ENCODE measurements at places on chromosomes 6 and 20. TPM values are rescaled to one million over a fixed set of nuclear protein-coding genes. Genes with fewer than 3 reads are reported as not detected.

SLC35D3 gene
- not detected for total RNA-seq

SEL1L2 gene
- not detected for total RNA-seq

DNA sequence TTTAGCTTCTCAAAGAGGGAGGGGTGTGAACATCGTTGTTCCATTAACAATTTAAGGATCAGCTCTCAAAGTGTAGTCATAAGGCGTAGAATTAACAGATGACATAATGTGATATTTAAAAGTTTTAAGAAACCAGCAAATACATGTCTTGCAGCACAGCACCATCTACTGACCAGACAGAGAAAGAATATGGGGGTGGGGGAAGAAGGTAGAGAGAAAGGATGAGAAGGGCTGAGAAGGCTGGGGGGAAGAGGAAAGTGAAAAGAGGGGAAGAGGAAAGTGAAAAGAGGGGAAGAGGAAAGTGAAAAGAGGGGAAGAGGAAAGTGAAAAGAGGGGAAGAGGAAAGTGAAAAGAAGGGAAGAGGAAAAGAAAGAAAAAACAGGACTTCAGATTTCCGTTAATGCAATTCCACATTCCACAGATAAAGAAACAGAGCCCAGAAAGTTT, 80.9 kb downstream of the HAO1 start:
- no peak for DNase-seq

DNA sequence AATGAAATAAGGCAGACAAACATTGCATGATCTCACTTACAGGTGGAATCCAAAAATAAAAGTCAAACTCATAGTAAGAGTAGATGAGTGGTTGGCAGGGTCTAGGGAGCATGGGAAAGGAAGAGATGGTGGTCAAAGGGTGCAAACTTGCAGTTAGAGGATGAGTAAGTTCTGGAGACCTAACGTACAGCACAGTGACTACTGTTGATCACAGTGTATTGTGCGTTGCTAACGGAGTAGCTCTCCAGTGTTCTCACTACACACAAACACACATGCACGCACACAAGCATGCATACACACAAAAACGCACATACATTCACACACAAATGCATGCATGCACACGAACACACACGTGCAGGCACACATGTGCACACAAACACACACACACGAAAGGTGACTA, 54.9 kb downstream of the LY86 start:
- no peak for DNase-seq

GRCh38 chr6:134020543-134020942, 31.9 kb downstream of the SLC2A12 start:
- DNase-seq = no peak

TCF19 gene
- 6.1 TPM for total RNA-seq

- no peak for DNase-seq
Observed at GRCh38 chr6:166610069-166610468, 17.0 kb downstream of the RPS6KA2 start.

OLIG3 gene
- not detected for total RNA-seq

PDRG1 gene
- total RNA-seq = 7.5 TPM

- DNase-seq = no peak
Observed at GRCh38 chr6:158377860-158378259, 65.6 kb downstream of the TULP4 start.

FLRT3 gene
- not detected for total RNA-seq

LAMP5 gene
- total RNA-seq = not detected

SOX18 gene
- 0.35 TPM for total RNA-seq

DNA sequence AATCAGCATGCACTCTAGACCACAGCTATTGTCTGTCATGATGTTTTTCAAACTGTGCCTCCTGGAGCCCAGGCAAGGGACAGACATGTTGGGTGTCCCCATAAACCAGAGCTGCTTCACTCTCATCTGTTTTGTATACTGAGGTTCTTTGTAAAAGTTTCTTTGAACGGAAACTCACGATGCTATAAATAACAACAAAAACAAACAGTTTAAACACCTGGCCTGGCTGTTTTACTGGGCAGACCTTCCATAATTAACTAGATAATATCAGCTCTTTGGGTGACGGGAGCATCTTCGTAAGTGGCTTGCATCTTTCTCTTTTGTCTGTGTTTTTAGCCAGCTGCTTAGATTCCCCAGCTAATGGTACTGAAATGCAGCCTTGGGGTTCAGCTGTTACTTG, 190.3 kb downstream of the ZDHHC14 start:
- no peak for DNase-seq

- DNase-seq = no peak
Observed at GRCh38 chr6:153086225-153086990, 44.7 kb downstream of the RGS17 start.

HUS1B gene
- 3.8 TPM for total RNA-seq

DNA sequence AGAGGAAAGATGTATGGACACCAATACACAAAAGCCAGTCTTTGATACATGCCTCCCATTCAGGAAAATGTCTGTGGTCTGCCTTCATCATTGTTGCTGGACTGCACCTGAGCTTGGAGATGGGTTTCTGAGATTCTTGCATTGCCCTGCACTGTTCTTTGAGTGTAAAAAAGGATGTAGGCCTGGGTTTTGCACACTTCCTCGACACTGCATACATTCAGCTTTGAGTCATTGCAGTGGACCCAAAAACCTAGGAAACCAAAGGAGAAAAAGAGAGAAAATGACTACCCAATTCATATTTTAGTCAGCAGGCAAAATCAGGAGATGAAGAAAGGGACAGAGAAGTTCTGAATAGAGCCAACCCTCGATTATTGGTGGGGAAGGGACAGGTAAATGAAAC, 9.0 kb downstream of the TOMM6 start:
- DNase-seq = no peak

GRCh38 chr20:45892828-45893500, 1.8 kb downstream of the CTSA start:
- DNase-seq = no peak

DNA sequence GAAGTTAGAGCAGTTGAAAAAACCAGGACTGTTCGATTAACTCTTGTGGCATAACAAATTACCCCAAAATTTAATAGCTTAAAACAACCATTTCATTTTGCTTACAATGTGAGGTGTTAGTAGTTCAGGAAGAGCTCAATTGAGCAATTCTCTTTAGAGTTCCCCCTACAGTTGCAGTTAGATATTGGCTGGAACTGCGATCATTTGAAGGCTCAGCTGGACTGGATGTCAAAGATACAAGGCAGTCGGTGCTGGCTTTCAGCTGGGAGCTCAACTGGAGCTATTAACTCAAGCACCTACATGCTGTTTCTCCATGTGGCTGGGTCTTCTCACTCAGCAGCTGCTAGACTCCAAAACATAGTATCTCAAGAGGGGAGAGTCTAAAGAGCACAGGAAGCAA, 96.0 kb upstream of the LOC128125822 start:
- no peak for DNase-seq

GRCh38 chr20:34791289-34792020, 34.0 kb downstream of the NCOA6 start:
- no peak for DNase-seq

DNA sequence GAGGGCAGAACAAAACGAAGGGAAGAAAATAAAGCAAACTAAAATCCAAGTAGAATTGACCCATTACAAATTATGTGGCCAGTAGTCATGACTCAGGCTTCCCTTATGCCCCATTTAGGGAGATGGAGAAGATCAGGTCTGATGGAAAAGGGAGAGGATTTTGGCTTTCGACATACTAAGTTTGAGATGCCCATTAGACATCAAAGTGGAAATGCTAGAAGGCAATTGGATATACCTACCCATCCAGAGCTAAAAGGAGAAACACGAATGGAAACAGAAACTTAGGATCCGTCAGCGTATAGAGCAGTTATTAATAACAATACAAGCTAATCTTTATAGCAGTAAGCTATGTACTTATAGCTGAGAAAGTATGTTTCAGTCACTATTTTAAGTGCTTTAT, 4.8 kb downstream of the TRPC4AP start:
- no peak for DNase-seq

- DNase-seq = no peak
Observed at GRCh38 chr6:162653808-162654207, 73.8 kb downstream of the PRKN start.

SMLR1 gene
- total RNA-seq = not detected

DNA sequence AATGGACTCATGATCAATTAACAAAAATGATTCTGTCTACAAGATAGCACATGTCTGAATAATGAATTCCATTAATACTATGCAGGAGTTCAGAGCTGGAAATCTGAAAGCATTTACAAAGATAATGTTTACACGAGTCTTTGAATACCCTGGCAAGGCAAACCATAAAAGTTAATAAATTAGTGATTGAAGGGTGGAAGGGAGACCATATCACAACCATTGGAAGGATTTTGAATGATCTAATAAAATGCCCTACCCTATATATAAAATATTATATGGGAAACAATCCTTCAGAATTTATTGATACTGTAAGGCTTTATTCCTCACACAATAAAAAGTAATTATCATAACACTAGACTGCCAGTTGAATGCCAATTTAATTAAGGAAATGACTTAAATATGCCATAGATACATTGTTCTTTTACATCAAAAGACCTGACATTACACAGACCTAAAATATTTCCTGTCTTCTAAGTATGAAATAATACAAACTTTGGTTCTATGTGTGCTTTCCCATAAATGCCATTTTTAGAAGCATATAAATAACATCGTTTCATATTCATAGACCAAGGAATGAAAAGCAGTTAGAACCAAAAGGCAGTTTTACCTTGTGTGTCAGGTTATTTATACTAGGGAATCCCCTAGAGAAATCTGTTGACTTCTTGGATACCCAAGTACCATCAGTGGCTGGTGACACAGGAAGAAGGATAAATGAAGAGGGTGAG, 249.2 kb upstream of the MARCKS start:
- no peak for DNase-seq

VGLL2 gene
- not detected for total RNA-seq

UBD gene
- not detected for total RNA-seq

VSX1 gene
- not detected for total RNA-seq

- DNase-seq = no peak
Observed at GRCh38 chr20:43385914-43386313, 71.8 kb upstream of the SRSF6 start.

DNA sequence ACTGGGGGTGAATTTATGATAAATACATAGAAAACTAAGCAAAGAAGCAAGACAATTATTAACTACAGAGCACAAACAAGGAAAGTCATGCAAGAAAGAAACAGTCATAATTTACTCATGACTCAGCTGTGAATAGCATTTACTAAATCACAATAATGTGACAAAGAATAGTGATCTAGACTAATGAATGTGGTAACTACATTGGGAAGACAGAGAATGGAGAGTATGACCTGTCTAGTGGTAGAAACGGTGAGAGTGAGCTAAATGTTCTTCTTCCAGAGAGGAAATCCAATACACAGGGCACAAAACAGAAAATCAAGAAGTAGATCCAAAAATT, 153.5 kb upstream of the DST start:
- no peak for DNase-seq

GRCh38 chr6:44203955-44204354, 12.8 kb upstream of the MYMX start:
- no peak for DNase-seq

DNA sequence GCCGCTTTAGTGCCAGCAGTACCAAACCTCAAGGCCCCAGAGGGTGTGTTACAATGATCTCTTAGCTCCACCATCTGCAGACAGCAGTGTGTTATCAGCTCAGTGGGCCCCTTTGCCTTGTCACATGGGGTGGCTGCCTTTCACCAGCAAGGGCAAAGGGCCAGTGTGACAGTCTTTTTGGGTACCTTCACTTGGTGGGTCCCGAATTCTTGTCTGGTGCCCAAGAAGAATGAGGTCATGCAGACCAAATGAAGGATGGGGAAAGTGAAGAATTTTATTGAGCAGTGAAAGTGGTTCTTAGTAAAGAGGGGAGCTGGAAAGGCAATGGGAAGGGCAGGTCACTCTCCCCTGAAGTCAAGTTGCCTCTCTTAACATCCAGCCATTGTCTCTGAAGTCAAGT, 2.9 kb upstream of the SMIM28 start:
- DNase-seq = no peak

DNA sequence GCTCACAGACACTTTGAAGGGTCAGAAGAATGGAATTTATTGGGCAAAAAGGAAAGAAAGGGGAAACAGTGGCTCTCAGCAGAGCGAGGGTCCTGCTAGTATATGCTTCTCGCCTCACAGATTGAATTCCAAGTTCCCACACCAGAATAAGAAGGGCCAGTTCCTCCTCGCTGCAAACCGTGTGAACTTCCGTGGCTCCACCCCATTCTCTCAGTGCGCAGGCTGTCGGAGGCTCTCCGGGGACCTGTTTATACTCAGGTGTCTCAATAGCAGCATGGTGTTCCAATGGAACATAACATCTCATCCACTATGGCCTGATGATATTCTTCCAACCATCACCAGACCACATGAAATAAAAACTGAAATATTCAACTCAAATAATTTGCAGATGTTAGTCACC, 4.6 kb downstream of the SAMD3 start:
- DNase-seq = no peak

DNA sequence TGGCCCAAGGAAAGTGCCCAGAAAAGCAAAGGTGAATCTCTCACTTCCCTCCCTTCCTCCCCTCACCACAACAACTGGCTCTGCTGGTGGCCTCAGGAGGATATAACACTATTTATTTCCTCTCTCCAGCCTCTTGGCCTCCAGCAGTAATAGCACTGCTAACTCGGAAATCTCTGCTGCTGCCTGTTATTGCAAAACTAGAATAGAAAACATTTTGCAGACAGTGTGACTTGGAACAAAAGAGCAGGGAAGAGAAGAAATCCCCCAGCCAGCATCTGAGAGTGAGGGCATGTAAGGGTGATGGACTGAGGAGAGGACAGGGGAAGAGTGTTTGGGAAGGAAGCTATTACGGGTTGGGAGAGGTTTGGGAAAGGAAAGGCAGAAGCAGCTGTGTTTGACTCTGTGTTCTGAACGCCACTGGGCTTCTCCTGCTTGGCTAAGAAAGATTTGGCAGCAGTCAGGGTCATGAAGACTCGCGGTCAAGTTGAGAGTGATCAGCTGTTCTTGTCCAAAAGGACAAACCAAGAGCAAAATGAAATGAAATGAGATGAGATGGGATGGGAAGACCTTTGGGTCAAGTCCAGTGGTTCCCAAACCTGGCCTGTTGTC, 81.0 kb upstream of the SNX9 start:
- DNase-seq = no peak

DNA sequence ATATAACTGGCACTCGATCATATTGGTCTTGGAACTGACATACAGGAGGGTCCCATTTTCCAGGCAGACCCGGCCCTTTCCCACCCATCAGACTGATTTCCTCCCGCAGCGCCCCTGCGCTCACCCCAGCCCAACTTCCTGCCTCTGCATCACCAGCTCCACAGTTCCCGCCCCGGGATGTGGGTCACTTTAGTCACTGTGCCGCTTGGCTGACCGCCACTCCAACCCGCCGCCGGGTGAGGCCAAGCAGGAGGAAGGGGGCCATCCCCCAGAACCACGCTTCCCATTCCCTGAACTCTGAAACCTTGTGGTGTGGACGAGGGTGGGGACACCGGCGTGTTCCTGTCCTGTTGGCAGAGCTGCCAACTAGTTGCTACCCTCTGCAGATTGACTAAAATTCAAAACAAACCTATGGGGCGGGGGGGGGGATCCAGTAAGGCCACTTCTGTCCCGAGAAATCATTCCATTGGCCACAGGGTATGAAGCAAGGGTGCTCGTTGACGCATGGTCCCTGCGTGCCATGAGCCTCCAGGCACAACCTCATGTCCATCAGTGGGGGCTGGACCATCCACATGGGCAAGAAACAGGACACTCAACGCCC, 12.3 kb downstream of the TGM2 start:
- no peak for DNase-seq
